Activated CD4-positive, alpha-beta T cell treated with anti-CD3 and anti-CD28 coated beads for 1 hour (primary cell): ENCODE measurements at places on chromosomes 11 and 22.

DNA sequence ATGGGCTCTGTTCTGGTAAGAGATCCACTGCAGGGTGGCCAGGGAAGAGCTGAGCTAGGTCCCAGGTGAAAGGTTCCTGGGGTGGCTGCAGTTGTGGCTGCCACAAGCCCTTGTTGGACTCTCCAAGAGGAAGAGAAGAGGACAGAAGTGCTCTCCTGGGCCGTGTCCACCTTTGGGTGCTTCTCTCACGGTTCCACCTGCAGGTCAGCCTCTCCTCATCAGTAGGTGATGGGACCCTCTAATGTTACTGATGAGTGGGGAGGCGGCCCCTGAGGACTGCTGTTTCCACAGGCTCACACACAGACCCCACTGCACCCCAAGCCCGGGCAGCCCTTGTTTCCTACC, 804.9 kb downstream of the BRD1 start:
- DNase-seq, result no peak

- peak; percentile 24 for DNase-seq
Observed at GRCh38 chr11:119056421-119056999, 495 bp downstream of the HYOU1 start.

GRCh38 chr11:75589933-75590332, 27.9 kb downstream of the SERPINH1 start:
- no peak for DNase-seq

- no peak for DNase-seq
Observed at GRCh38 chr22:35634015-35634414, 14.2 kb upstream of the APOL6 start.

DNA sequence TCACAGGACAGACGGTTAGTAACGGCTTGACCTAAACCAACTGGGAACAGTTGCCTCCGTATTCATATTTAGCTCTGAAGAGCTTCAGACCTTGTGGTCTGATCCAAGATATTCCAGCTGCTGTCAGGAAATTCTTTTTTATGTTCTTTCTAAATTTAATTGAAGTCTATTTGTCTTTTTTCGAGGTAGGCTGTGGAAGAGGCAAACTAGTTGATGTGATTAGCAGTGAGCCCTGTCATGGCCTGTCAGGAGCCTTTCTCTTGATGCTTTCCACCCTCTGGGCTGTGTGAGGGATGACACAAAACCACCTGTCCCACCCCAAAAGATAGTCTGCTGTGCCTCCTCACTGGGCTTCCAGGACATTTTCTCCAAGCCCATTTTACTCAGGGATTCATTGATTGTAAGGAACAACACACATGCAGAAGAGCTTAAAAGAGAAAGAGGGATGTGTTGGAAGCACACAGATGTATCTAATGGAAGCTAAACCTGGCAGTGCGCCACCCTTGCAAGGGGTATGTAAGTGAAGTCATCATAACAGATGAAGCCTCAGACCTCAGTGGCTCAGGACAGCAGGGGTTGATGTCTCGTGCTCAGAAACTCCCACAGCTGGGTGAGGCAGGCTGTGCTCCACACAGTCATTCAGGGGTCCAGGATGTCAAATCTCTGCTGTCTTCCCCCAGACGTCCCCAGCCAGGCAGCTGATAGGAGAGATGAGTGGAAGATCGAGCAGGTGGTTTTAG, 170.0 kb downstream of the NCAM1 start:
- no peak for DNase-seq

DNA sequence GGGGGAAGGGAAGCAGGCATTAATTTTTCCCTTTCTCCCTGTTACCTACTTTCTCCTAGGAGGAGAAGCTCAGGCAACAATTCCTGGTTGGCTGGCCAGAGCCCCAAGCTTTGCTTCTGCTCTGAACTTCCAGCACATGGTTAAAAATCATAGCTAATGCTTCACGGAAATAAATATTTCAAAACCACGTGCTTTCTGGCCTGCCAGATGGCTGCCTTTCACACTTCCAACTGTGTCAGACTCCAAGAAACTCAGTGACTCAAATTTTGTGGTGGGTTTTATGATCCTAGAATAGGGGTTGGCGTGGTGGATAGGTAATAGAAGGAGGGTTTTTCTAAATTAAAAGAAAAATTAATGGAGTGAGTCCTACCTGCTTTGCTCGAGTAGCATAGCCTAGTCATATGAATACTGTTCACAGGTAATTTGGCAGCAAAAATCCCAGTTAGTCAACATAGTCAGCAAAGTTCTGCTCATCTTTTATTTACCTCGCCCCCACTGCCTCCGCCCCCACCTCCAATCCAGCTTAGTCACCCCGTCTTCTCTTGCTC, 58.6 kb downstream of the SC5D start:
- DNase-seq, result no peak

DNA sequence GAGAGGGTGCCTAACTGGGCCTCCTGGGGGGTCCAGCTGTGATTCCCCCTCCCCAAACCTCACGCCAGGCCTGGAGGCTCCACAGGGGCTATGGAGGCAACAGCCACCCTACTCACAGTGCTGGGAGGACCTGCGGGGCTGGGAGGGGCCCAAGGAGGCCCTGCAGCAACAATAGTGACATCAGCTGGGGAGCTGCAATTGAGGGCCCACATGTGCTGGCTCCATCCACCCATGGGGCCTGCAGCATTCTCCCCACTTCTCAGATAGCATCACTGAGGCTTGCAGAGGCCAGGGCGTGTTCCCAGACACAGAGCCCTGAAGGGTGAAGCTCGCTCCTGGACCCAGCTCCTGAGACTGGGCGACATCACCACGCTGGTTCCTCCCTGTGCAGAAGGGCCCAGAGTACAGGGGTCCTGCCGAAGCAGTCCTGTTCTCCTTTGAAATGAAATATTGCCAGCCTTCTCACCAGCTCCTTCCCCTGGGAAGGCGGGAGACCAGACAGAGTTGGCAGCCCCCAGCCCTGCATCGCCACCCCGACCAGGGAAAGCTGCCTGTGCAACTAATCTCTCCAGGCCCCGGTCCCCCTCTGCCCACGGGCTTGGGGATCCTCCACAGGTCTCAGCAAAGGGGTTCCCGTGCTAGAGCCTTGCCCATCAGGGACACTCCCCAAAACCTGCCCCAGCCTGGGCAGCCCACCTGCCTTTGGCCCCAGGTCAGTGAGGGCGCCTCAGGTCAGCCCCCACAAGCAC, 8.9 kb upstream of the TBX1 start:
- no peak for DNase-seq

DNA sequence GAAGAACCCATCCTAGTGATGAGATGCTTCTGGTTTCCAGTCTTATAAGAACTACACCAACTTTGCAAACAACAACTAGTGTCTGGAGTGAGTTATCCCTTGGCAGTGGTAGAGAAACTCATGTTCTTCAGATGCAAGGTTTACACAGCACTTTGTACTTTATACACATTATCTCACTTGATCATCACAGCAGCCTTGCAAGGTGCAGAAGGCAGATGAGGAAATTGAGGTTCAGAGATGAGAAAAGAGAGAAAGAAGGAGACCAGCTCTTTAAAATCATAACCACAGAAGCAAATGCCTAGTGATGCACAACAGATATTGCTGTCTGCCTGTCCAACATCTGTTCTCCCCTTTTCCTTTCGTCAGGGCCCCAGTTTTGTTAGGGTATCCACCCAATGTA, 16.7 kb upstream of the CD44 start:
- no peak for DNase-seq

GRCh38 chr11:117410861-117411710, 83.4 kb downstream of the CEP164 start:
- DNase-seq, result no peak

DNA sequence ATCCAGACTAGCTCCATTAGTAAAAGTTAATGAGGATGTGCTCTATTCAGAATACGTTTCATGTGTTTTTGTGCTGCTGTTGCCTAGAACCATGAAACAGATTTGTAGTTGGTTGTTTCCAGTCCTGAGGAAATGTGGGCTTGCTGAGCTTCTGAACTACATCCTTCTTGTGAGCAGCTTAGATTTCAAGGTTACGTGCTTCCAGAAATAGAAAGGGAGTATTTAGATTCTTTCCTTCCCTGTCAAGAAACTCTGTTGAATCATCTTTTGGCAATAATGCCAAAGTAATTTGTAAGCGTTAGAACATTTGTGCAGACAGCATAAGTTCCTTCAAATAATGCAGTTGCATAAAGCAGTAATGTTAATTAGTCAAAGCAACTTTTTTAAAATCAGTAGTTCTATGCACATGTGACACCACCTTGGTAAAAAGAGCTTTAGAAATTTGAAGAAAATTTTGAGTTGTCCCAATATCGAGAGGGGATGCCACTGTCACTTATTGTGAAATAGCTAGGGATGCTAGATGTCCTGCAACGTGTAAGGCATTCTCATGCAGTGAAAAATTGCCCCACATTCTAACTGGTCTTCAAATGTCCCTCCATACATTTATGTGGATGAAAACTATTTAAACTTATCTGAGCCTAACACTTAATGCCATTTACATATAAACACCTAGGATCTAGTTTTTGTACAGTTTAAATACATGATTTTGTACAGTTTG, 169.6 kb downstream of the ETS1 start:
- no peak for DNase-seq

- DNase-seq, result no peak
Observed at GRCh38 chr11:71240865-71241691, 11.3 kb downstream of the SHANK2 start.

GRCh38 chr22:38756711-38757463, 1.1 kb upstream of the SUN2 start:
- no peak for DNase-seq

GRCh38 chr11:35558513-35558912, 33.1 kb upstream of the PAMR1 start:
- no peak for DNase-seq

GRCh38 chr22:44026630-44027511, 2.8 kb downstream of the PARVB start:
- peak; percentile 25 for DNase-seq
